ENCODE measurements at places on chromosomes 3 and 15.

DNA sequence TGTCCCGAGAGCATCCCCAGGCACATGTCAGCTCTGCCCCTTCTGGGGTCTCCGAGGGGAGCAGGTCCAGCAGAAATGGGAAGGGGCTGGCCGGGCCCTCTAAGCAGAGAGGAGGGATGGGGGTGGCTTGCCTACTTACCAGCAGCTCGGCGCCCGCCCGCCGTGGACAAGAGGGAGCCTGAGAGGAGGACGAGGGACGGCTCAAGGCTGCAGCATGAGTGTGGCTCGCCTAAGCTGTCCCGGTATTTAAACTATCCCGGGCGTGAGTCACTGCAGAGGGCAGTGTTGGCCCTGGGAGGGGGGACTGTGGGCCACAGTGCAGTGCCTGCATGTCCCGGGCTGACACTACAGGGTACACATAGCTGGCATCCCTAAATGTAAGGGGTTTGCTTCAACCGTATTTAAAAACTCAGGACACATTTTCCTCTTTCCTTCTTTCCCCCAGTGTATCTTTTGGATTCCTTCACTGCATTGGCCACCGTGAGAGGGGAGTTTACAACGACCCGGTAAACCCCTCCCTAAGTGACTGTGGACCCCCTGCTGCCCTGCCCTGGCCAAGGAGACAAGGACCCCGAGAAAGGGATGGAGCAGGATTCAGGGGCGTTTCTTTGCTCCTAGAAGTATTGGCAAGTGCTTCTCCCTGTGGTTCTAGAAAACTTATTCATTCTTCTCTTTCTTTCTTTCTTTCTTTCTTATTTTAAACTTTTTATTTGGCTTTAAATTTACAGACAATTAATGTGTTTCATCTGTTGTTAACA, at the start of gene LRRC15:
TSS of gene LRRC15 (minus strand) at position 222 of the 758 bp plus-strand sequence. CDS start 8,700 bp downstream, outside the sequence.
- no peak for DNase-seq

- no peak for DNase-seq
These were observed 8.3 kb downstream of the ARL14 start for GRCh38 chr3:160685144-160685766.

DNA sequence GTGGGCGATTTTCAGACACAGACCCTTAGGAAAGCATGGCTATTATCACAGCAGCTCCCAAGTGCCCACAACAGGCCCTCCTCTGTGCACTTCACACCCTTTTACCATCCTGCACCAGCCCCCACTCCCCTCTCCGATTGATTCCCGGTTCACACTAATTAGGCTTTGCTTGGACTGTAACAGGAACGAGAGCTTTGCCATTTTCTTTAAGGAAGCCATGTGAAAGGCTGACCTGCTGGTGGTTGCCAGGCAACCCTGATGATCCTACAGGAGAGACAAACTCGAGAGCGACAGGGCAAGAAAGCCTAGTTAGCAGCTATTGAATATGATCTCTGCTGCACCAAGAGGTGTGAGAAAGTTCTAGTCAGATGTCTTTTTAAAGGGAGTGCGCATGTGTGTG, 28.2 kb upstream of the DET1 start:
- no peak for DNase-seq

DNA sequence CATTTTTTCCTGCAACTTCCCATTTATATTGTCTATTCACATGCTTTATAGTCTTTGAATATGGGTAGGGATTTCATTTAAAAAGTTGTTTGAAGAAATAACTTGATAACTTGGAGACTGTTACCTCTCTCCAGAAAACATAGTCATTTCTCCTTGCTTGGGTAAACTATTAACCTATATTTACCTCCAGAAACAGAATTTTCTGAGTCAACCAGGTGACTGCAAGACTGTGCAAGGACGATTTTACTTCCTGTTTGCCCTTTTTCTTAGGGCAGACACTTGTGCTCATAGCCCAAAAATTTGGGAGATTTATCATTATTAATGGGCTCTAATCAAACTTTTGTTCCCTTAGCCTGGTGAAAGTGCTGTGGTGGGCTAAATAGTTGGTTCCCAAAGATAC, 14.3 kb upstream of the MOBP start:
- DNase-seq, result no peak

GRCh38 chr3:106130384-106131198, 261.8 kb upstream of the CBLB start:
- DNase-seq, result no peak

DNA sequence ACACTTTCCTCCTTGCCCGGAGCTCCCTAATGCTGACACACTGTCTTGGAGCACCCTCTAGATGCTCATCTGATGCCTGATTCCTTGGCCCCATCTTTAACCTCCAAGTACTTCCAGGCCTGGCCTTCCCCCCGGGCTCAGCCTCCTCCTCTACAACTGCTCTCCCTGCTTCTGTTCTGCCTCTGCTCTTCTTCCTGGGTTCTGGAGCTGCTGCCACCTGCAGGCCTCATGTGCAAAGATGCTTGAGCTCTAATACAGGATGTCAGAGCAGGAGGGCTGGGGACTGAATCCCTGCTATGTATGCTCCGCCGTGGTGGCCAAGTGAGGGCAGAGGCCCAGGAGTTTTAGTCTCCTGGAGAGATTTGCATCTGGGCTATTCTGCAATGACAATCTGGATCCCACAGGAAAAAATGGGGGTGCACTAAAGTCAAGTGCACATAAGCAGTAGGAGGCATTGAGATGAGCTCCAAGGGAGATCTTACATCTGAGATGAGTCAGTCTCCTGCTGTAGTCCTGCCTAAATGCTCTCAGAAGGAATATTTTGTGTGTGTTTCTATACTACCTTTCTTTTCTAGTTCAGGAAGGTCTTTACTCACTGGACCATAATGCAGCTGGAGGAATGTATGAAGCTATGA, 296.3 kb downstream of the UACA start:
- DNase-seq, result peak; percentile 9

- DNase-seq, result no peak
These were observed 147.7 kb downstream of the UACA start for GRCh38 chr15:70615435-70616310.

- no peak for DNase-seq
These were observed 27.1 kb upstream of the AP4E1 start for GRCh38 chr15:50881121-50882048.

GRCh38 chr3:38721207-38721772, 71.8 kb upstream of the SCN5A start:
- no peak for DNase-seq

GRCh38 chr3:33139996-33140395, 26.2 kb downstream of the CRTAP start:
- DNase-seq, result no peak

GRCh38 chr15:39132070-39132469, 448.8 kb upstream of the THBS1 start:
- DNase-seq, result no peak

GRCh38 chr3:178270838-178271237, 265.4 kb upstream of the KCNMB2 start:
- no peak for DNase-seq

DNA sequence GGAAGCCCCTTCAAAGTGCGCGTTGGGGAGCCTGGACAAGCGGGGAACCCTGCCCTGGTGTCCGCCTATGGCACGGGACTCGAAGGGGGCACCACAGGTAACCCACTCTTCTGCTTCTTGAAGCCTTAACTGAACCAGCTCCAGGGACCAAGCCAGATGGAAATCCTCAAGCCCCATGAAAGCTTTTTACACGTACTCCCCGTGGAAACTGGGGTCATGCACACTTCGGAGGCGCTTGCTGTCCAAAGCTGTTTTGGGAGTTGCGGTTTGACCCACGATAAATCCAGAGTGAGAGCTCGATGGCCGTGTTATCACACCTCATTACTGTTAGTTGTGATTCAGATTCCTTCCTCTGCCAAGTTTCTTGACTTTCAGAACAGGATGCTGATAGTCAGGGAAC, 47.5 kb downstream of the DNASE1L3 start:
- DNase-seq, result no peak

GRCh38 chr15:62847900-62848489, 194.6 kb upstream of the TPM1 start:
- DNase-seq, result peak; percentile 22

- DNase-seq, result no peak
These were observed 216.1 kb downstream of the NAALADL2 start for GRCh38 chr3:175075269-175075668.

- DNase-seq, result no peak
These were observed 405.8 kb upstream of the SUCLG2 start for GRCh38 chr3:68060191-68060590.

GRCh38 chr3:110327870-110328269, 743.7 kb upstream of the NECTIN3 start:
- no peak for DNase-seq

GRCh38 chr3:52321481-52321880, 5.4 kb downstream of the DNAH1 start:
- DNase-seq, result no peak

DNA sequence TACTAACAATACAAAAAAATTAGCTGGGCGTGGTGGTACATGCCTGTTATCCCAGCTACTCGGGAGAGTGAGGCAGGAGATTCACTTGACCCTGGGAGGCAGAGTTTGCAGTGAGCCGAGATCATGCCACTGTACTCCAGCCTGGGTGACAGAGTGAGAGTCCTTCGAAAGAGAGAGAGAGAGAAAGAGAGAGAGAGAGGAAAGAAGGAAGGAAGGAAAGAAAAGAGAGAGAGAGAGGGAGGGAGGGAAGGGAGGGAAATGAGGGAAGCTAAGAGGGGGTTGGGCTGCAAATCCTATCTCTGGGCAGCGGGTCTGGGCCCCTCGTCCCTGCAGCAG, 59.9 kb upstream of the TFRC start:
- DNase-seq, result no peak

DNA sequence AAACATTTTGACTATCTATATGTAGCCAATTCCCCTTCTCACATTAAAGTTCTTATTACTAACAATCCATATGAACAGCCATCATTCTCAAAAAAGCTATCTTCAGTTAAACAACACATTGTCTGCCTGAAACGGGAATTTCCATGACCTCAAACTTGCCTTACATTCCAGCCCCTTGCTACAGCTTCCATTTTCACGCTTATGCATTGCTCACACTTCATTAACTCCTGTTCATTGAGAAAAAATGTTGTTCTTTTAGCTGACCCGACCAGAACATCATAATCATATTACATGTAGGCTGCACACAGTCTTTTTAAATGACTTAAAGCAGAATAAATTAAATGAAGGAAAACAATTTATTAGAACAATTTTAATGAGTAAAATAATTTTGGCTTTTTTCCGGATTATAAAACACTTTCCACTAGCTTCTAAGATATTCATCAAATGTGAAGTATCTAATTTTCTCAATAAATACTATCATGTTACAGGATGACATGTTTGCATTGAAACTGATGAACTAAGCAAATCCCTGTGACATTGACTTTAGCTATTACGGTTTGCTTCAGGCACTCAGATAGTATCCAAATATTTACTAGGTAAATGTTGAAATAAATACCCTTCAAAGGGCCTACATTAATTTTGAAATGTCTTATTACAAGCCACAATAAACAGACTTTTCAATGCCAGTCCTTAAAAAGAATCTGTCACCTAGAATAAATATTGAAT, 49.9 kb downstream of the P3H2 start:
- DNase-seq, result no peak

DNA sequence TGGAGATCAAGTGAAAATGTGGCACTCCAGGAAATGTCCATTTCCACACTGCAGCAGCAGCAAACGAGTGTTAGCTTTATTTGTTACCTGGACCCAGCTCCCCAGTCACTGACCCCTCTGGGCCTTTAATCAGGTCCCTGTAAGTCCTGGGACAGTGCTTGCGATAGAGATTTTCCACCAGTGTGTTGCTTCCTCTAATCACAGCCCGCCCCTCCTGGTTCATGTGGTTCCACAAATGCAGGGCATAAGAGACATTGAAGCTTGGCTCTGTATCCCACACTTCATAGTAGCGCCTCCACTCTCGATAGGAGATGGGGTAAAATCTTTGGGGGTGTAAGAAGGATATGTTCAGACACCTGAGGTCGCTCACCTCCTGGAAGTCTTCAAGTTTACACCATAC, 8.0 kb downstream of the A4GNT start:
- DNase-seq, result no peak

DNA sequence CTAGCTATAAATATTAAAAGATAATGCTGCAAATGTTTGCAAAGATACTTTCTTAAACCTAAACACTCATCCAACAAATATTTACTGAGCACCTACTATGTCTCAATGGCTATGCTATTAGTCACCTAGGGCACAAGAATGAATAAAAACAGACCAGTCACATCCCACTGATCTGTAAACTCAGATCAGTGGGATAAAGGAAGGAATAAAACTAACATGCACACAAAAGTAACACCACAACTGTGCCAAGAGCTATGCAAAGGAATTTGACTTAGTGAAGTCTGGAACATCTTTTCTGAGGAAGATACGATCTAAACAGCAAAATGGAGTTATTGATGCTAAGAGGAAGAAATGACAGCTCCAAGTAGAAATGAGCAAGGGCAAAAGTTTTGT, 56.6 kb downstream of the CBLB start:
- no peak for DNase-seq

DNA sequence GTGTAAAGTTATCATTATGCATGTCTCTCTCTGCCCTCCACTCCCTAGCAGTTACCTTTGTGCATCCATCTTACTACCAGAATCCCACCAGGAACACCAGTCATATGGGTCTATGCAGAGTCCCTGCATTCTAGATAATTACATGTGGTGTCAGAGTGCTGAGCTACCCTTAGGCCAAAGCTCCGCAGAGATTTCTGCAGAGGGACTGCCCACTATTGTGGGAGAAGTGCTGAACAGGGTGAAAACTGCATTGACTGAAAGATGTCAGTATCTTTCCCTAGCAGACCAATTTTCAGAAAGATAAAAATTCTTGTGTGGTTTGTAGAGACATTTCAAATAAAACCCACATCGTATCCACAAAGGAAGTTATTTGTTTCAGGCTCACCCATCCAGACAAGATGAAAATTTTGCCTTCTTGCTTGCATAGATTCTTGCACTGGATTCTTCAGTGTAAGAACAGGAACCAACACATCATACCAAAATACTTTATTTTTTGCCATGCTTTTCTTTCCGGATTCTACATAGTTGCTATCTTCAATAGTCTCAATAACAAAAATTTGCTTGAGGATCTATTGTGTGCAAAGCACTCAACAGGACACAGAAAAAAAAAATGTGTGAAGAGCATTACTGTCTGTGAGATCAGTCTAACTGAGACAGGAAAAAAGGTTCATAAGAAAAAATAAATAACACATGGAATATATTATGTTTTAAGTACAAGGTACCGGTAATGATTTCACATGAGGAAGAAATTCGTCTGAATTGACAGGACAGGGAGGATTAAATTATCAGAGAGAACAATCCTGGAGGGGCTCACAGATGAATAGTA, 32.0 kb upstream of the CCDC80 start:
- no peak for DNase-seq

- DNase-seq, result no peak
These were observed 315.8 kb upstream of the SATB1 start for GRCh38 chr3:18740631-18741583.

- no peak for DNase-seq
These were observed 122.6 kb downstream of the RAB11A start for GRCh38 chr15:65991721-65992483.

GRCh38 chr15:61421938-61422337, 192.8 kb upstream of the RORA start:
- DNase-seq, result no peak

GRCh38 chr15:80581976-80582375, 113.1 kb upstream of the ABHD17C start:
- DNase-seq, result no peak

- DNase-seq, result no peak
These were observed 146.1 kb downstream of the SMAD6 start for GRCh38 chr15:66848116-66848515.
